Foreskin fibroblast (primary cell): ENCODE measurements at places on chromosomes 13 and 19.

DNA sequence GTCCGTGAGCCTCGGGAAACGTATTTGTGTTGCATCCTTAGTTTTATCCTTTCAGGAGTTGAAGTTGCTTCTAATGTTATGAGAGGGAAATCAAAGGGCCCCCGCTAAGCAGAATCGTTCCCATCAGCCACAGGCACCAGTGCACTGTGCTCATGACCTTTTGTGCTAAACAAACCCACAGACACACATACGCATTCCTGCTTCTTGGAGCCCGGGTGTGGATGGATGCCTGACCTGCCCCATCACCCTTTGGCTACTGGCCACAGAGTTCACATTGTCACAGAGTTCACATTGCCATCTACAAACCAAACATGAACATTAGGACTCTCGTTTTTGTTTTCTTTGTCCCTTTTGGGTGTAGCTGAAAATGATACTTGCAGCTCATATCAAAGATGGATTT lies 47.2 kb downstream of the CHST8 start:
- no peak for DNase-seq

GRCh38 chr13:100273552-100273951 lies 184.7 kb downstream of the PCCA start:
- DNase-seq = no peak

DNA sequence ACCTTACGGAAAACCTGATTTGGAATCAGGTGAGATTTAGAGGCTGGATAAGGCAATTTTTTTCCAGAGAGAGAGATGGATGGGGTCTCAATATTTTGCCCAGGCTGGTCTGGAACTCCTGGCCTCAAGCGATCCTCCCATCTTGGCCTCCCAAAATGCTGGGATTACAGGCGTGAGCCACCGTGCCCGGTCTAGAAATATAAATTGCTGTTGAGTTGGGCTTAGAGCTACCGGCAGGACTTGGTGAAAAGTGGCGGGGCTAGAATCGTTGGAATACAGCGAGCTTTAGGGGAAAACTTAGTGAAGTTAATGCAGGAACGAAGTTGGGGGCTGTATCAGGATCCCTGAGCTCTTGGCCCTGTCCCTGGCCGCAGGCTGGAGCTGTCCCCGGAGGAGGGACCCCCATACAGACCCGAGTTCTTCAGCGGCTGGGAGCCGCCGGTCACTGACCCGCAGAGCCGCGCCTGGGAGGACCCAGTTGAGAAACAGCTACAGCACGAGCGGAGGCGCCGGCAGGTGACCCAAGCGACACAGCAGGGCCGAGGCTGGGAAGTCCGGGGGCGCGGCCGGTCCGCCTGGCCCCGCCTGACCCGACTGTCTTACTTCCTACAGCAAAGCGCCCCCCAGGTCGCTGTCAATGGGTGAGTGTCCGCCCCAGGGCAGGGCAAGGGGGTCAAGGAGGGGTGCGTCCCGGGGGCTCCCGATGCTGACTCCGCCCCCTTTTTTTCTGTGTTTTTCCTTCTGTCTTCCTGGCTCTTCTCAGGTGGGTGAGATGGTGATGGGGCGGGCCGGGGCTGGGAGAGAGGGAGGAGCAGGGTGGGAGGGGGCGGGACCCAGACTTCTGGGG lies 7.6 kb downstream of the EPS8L1 start:
- DNase-seq = no peak

- DNase-seq = peak; percentile 27
These were observed 4.8 kb upstream of the NFIC start for GRCh38 chr19:3361384-3362216.

GRCh38 chr13:21826214-21827015 lies 155.5 kb downstream of the FGF9 start:
- DNase-seq = no peak

DNA sequence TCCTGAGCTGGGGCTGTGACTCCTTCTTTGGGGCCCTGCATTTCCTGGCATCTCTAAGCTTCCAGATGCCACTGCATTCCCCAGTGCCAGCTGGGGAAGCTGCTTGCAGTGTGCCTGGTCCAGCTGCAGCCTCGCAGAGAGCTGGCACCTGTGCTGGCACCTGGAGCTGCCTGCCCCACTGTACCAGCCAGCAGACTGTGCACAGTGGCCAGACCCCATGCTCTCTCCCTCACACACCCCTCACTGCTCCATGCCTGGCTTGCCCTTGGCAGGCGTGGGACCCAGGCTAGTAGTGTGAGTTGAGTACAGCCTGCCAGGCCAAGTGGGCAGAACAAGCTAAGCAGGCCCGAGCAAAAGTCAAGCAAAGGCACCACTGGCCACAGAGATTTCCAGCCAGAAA lies 327.5 kb downstream of the NDFIP2 start:
- DNase-seq = no peak

DNA sequence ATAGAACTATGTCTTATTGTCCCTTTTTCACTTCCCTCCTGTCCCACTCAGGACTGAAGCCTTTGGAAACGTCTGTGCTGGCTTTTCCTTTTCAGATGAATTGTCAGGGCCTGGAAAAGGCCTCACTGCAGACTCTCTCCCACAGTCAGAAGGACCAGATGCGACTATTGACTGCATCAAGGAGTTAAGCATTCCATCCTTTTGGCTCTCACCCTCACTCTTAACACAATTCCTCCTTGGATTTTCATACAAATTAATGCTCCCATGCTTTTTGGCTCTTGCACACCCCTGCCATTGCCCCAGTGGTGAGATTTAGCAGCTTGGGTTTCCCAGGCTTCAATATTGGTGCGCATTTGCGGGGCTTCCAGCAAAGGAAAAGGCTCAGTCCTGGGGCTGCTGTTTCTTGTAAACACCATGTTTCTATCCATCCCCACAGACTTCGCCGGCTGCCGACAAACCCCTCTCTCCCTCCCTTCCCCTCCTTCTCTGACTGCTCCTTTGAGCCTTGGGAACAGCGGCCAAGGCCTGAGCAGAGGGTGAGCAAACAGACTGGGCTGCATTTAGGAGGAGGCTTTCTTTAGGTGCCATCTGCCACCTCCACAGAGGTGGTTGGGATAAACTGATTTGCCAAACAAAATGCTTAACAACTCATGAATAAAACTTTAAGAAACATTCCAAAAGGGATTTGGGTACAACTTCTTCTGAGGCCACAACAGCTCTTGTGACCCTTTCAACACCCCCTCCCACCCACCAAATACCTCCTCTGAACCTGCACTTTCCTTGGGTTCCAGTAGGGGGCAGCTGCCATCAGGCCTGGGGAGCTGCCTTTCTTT lies 48.6 kb upstream of the PCDH8 start:
- no peak for DNase-seq

DNA sequence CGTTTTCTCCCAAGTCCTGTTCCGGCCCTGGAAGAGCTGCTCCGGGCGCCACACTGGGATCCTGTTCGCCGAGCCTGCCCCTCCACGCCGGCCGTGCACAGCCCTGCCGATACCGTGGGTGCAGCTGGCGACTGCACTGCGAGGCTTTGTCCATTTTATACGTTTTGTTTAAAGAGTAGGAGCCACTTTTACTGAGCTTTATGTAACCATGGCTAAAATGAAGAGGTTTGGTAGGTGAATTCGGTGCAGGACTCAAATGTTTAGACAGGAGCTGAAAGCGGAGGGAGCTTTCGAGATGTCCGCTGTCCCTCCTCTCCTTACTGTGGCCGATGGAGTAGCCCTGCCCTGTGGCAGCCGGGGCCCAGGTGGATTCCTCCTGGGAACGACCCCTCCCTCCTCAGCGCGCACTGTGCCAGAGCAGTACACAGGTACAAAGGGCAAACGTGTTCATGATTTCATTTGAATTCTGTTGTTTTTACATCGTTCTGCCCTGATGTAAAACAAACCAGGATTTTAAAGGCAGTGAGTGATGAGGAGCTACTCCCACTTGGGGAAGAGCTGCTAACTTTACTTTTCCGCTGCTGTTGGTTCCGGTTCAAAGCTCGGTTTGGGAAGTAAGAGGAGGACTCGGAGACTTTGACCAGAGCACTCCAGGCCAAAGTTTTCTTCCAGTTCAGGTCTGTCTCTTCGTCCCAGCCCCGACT lies 1.7 kb downstream of the COL4A2 start:
- no peak for DNase-seq

- no peak for DNase-seq
These were observed 710 bp downstream of the SHD start for GRCh38 chr19:4279530-4280422.

- DNase-seq = no peak
These were observed 104.0 kb upstream of the GPR12 start for GRCh38 chr13:26864576-26864975.

- DNase-seq = no peak
These were observed 4.3 kb upstream of the SLITRK5 start for GRCh38 chr13:87666831-87667230.

DNA sequence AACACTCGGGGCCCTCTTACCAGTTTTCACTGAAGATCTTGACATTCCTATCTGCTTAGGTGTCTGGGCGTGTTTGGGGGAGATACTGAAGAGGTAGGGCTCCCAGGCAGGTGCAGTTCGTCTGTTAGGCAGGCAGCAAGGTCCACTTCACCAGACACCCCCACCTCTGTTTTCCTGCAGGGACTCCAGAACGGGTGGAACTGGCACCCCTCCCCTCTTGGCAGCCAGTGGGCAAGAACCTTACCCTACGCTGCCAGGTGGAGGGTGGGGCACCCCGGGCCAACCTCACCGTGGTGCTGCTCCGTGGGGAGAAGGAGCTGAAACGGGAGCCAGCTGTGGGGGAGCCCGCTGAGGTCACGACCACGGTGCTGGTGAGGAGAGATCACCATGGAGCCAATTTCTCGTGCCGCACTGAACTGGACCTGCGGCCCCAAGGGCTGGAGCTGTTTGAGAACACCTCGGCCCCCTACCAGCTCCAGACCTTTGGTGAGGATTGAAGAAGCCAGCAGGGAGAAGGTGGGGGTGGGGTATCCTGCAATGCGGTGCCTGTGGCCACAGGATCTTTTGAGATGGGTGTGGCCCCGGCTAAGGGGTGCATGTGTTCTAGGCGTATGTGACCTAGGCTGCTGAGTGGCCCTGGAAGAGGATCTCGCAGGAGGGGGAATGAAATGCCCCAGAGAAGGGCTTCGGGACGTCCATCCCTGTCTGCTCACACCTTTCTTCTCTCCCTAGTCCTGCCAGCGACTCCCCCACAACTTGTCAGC lies 3.3 kb upstream of the ICAM4 start:
- no peak for DNase-seq

- no peak for DNase-seq
These were observed 1.7 kb upstream of the PNKP start for GRCh38 chr19:49869009-49869483.

- no peak for DNase-seq
These were observed 507 bp upstream of the SWSAP1 start for GRCh38 chr19:11373885-11374432.

- DNase-seq = no peak
These were observed 34.2 kb downstream of the KCTD12 start for GRCh38 chr13:76851961-76852360.

- DNase-seq = peak; percentile 83
These were observed 5.3 kb upstream of the GPR4 start for GRCh38 chr19:45607071-45608029.

DNA sequence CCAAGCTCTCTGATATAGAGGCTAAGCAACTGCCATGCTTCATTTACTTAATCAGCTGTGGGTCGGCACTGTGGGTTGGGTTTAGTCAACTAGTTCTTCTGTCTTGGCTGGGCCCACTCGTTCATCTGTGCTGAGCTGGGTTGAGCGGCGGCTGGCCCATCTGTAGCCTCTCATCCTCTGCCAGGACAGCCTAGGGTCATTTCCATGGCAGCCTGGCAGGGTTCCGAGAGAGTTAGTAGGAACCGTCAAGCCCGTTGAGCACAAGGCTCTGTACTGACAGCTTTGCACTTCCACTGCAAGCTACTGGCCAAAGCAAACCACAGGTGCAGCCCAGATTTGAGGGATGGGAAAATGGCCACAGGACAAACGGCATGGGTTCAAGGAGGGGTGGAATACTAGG lies 6.6 kb upstream of the ZNF835 start:
- DNase-seq = no peak

DNA sequence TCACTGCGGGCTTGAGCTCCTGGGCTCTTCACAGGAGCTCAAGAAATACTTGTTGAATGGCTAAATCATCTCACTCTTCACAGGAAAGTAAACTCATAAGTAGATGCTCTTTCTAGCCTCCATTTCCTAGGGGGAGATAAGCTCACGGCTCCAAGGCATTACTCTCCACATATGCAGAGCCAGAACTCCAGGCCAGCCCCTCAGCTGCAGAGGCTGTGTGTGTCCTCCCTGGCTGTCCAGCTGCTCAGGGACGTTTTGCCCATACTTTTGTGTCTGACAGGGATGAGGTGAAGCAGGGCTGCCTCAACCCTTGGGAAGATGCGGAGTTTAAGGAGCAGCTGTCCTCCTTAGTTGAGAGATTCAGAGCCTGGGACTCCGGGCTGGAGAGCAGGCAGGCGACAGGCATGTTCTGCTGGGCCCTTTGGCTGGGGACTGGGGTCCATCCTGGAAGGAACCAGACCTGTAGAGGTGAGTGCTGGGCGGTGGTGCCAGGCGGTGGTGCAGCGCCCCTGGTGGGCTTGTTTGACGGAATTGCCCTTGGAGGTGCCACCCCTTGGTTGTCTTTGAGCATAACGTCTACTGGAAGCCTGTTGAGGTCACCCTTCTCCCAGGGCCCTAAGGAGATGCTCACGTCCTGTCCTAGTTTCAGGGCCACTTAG lies 20.5 kb upstream of the SLC15A1 start:
- DNase-seq = no peak

DNA sequence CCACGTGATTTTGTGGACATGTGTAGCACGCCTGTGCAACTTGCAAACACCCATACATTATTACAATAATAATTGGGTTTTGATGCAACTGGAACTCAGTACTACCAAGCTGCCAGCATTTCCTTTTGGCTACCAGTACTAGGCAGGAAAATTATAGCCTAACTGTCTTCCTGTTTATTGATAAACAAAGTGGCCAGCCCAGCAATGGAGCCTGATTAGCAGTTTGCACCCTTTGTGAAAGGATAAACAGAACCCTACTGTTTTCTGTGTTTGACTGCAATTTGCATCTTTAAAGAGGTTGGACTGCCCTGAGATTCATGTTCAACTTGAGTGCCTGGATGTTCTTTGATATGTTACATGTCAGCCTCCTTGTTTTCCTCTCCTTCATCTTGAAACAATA lies 173.9 kb downstream of the ZIC5 start:
- no peak for DNase-seq

DNA sequence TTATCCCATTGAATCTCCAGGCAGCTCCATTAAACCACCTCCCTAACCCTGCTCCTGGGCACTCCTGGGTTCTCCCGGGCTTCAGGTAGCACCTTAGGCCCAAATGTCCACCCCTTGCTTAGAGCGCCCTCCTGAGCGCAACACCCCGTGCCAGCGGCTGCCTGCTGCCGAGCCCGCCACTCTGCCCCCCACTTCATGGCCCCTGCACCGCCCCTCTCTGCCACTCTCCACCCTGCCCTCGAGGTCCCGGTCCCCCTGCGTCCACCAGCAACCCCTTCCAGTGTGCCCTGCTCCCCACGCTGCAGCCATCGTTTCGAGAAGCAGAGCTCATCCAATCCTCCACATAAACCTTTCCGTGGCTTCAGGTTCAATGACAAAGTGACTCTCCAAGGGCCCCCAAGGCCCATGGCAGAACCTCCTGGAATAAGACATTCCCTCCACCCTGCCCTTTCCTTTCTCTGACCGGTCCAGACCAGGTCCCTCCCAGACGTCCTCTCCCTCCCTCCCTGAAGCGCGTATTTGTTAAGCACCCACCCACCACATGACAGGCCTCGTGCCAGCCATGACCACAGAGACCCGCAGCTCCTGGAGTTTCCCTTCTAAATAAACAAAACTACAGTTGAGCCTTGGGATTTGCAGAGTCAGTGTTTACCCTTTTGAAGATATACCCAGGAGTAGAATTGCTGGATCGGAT lies 66.6 kb downstream of the ARHGEF18 start:
- peak; percentile 17 for DNase-seq
